Stimulated activated CD4-positive, alpha-beta T cell treated with anti-CD3 and anti-CD28 coated beads, Interleukin-2, amount 100 ng/mL, for 24 hours (primary cell): ENCODE measurements at places on chromosomes 13 and 19.
A peak's percentile ranks its signal among the peaks of the same experiment; 100 is the strongest.

GRCh38 chr19:50266896-50267295, 62.3 kb downstream of the KCNC3 start:
- DNase-seq = peak; percentile 62

DNA sequence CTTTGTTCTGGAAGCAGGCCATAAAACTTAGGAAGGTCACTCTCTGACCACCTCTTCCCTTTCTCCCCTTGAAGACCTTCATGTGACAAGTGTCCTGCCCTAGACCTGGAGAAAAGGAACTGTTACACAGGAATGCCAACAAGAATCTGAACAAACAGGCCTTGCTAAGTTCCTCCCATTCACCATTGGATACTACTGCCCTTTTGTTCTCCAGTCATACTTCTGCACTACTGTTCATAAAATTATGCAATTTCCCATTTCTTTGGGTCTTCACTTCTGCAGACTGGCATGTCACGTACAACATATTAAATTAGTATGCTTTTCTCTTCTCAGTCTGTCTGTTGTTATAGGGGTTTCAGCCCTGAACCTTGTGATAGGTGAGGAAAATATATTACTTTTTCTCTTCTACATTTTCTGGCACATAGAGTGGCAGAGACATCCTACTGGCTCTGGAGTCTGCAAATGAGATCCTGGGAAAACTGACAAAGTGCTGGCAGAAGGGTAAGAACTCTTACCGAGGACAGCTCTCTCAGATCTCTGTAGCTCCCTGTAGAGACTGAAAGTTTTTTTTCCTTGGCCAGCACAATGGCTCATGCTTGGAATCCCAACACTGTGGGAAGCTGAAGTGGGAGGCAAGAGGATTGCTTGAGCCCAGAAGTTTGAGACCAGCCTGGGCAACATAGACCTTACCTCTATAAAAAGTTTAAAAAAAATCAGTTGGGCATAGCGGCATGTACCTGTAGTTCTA, 87.6 kb upstream of the SPRY2 start:
- DNase-seq = no peak

- DNase-seq = no peak
Measured at GRCh38 chr13:65965501-65965900, 1264.6 kb downstream of the PCDH9 start.

GRCh38 chr13:20891768-20892167, 10.8 kb downstream of the XPO4 start:
- no peak for DNase-seq

DNA sequence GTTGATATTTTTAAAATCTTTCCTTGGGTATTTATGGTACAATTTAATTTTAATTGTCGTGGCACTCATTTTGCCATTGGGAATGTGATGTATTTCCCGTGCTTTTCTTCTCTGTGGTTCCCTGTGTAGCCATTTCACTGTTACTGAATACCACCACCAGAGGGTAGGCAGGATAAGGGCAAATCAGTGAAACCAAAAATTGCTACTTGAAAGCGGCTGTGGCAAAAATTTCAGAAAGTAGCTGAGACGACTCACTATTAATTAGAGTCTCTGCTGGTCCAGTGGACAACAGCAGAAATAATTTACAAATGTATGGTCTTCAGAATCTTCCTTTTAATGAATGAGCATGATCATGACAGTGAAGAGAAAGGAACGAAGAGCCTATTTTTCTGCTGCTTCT, 34.4 kb upstream of the MIR17HG start:
- DNase-seq = no peak

DNA sequence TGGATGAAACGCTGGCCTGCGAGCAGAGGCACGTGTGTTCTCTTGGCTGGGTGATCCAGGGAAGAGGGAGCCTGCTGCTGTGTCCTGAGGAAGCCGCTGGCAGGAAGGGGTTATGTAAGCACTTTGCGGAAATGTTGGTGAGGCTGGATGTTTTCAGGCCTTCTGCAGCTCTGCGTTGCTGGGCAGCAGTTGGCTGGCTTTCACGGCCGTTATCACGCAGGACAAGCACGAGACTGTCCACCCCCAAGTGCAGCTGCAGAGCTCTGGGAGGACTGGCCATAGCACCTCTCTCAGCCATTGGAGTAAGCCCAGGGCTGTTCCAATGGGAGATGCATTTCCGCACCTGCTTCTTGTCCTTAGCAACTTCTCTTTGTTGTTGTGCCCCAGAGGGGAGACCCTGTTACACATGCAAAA, 146.9 kb upstream of the SOX21 start:
- DNase-seq = no peak

DNA sequence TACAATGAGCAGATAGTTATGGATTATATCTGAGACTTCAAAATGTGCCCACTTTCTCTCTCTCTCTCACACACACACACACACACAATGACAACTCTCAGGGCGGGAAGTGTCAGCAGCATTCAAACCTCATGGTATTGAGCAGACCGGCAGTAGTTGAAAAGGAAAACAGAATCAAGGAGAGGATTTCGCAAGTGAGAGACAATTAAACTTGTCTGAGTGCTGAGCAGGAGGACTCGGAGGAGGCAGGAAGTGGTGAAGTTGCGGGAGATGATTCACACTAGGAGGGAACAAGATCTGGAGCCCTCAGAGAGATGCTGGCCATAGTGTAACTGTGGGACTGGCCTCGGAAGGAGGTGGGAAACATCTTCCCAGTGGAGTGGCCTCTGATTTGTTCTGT, 353.1 kb downstream of the EFNB2 start:
- no peak for DNase-seq

DNA sequence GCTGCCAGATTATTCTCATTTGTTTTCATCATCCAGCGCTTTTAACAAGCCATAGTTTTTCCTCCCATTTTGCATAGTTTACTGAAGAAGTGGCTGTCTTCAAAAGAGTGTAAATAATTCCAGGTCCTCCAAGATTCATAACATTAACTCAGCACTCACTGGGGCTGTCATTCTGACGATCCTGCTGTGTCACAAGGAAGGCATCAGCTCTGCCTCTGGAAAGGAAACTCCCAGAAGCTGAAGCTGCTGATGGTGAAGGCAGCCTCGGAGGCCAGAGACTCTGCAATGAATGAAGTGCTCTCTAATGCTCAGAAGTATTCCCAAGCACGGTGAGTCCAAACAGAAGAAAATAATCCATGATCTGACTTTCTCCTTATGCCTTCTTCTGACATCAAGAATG, 60.0 kb downstream of the FLT1 start:
- no peak for DNase-seq

- DNase-seq = no peak
Measured at GRCh38 chr13:66992183-66992582, 238.0 kb downstream of the PCDH9 start.

DNA sequence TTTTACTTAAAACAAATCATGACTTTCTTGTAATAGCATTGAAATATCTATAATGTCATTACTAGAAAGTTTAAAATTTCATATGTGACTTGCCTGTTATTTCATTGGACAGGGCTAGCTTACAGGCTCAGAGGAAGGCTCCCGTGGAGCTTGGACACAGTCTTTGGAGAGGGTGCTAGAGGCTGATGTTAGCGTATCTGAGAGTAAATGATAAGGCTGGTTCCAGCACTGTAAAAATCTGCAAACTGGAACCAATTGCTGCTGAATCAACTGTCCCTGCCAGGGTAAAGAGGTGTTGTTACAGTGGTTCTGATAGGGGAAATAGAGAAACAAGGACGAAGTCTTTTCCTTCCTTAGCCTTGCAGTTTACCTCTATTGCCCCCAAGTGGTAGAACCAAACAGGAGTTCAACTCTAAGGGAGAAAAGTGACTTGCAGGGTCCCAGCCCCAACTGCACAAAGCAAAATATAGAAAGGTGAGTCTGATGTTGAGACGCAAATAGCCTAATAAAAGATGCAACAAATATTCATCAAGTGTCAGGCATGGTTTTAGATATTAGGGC, 901.7 kb downstream of the DIAPH3 start:
- no peak for DNase-seq

GRCh38 chr13:39682788-39683187, 27.3 kb downstream of the COG6 start:
- DNase-seq = no peak

DNA sequence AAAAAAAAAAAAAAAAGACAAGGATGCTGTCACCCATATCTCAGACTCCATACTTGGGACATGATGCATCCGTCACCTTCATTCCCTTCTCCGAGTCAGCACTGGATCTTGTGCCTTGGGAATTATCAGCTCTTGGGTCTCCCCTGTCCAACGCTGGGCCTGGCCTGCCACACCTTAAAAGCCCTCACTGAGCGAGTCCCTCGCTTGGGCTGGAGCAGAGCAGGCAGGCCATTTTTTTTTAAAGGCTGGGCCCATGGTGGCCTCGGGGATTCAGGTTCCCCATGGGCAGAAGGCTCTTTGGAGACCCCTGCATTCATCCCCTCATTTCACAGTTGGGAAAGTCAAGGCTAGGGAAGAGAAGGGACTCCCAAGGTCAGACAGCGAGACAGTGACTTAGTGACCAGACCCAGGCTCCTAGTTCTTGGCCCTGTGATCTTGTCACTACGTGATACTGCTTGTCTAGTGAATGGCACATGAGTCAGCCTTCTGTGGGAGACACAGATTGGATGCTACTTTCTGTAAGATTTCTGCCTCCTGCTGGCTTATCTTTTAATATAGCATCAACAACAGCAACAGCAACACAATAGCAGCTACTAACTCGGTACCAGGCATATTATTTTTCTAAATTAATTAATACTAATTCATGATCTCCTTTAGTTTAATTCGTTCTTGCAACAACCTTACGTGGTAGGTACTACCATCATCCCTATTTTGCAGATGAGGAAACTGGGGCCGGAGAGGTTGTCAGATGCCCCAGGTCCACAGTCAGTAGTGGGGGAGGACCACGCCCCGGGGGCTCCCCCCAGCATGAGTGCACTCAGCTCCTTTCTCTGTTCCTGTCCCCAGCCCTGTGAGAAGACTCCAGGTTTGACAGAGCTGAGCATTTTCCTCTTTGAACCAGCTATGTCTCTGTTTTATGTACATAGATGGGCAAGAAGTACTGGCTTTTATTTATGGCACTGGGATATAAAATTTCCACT, 27.4 kb upstream of the ZNF536 start:
- DNase-seq = no peak

DNA sequence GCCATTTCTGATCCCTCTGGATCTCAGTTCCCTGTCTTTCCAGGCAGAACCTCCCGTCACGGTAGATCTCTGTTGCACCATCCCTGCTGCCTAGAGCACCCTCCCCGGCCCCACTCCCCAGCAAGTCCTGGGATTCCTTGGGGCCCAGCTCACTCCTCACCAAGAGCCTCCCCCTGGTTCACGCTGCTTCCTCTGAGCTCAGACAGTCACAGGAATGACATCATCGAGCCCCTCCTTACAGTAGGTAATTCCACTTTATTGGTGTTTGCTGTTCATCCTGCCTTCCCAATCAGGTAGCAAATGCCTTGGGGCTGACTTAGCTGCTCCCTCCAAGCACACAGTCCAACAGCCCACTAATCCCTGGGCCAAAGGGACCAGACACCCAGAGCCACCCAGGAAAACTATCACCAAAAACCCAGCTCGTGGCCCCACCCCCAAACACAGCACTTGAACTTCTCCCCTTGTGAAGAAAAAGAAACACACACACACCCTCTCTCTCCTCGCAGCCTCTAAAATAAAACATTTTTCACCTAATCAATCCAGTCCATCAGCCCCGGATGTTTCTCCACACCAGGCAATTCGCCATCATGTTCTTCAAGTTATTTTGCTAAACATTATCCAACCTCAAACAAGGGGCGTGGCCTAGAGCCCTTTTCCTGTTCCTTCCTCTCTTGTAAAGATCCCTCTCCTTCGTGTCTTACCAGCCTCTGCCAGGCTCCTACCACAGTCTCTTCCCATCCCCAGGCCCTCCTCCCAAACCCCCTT, 2.5 kb downstream of the NAPA start:
- DNase-seq = no peak

GRCh38 chr13:62997038-62997599, 1581.5 kb upstream of the PCDH20 start:
- DNase-seq = no peak

DNA sequence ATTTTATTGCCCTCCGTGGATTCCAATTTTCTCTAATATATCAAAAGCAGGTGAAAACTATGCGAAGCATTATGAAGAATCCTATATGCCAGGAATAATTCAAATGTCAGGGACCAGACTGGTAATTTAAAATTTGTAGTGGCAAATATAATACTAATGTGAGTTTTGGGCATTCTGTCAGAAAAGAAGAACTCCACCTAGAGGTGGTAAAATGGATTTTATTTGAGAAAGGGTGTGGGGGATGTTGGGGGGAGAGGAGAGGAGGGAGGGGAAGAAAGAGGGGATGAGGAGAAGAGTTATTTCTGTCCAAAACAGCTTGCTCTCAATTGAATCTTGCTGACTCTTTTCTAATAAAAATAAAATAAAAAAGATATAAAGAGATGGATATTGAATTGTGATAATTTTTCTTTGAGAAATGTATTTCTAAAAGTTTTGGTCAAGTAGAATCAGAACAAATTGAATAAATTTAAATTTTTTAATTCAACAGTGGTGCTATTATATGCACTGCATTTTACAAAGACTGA, 929.3 kb upstream of the SLITRK5 start:
- no peak for DNase-seq
